ENCODE measurements at places on chromosomes 2 and 18.

DNA sequence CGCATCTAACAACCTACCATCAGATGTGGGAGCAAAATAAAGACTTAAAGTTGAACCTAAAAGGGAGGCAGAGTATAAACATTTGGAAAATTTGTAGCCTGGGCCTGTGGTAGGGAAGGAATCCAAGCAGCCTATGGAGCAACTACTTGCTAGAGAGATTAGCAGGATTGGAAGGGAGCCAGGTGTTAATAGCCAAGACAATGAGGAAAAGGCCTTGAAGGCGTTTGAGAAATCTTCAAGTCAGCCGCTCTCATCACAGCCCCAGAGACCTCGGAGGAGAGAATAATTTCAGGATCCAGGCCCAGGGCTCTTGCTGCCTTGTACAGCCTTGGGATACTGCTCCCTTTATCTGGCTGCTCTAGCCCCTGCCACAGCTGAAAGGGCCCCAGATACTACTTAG is 219.7 kb downstream of the THSD7B start:
- no peak for DNase-seq

- DNase-seq: no peak
These were observed 20.4 kb upstream of the PAPOLG start for GRCh38 chr2:60735496-60736250.

DNA sequence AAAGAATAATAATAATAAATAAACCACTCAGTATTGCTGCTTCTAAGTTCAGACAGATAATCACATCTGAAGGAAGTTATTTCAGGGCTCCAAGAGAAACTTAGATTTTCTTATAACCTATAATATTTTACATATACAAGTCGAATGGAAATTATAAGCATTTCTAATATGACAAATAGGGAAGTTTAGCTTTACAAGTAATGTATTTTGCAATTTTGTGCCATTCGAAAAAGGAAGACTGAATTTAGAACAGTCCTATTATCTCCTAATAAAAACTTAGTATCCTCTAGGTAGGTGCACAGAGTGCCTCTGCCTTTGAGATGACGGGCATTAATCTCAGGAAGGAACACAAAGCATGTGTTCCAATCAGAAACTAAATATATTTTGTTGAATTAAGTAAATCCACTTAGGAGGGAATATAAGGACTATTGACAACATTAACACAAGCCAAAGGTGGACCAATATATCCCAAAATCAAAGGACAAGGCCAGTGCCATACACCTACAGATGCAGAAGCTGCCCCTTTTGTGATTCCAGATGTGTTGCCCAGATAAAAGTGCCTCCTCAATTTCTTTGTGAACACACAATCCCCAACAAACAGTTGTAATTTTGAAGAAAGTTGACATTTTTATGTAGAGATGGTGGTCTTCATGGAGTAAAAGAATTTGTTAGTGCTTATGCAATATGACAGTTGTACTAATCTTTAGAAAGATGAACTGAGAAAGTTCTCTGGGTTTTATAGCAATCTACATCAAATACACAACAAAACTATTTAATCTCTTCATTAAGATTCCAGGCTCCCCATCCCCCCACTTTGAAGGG is 36.6 kb downstream of the PTCD3 start:
- no peak for DNase-seq

DNA sequence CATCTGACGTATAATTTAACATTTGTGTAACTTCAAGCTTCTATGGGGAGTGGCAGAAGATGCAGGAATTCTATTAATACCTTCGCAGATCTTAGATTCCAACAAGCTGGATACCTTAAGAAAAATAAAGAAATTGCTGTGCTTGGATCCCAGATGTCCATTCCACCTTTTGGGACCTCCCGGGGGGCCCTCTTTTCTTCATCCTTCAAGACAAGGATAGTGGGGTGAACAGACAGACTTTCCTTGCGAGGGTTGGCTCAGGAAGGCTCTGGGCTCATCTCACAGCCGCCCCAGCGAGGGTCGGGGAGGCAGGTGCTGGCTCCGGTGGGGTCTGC is 509 bp upstream of the RNF144A start:
- no peak for DNase-seq

GRCh38 chr18:3264362-3264761 is 2.4 kb downstream of the MYL12B start:
- no peak for DNase-seq

DNA sequence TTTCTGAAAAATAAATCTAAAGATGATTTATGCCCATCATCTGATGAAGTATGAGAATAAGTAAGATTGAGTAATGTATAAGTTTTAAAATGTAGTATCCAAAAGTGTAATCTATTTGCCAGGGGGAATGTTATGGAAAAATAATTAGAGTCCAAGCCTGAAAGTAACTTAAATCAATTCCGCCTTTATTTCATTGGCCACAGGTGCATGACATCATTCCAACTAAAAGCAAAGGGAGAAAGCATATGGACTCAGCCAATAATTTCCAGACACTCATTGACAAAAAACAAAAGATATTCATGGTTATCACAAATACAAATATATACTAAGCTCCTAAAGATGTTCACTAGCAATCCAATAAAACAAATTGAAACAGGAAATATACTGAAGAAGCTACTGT is 752.6 kb upstream of the TMEFF2 start:
- no peak for DNase-seq
